ENCODE measurements at places on chromosomes 7 and 10.

GRCh38 chr10:79346012-79346340, 1.3 kb upstream of the PPIF start:
- no peak for DNase-seq

- no peak for DNase-seq
These were observed 499.7 kb upstream of the MKI67 start for GRCh38 chr10:128625926-128626325.

- no peak for DNase-seq
These were observed 141.3 kb upstream of the FZD8 start for GRCh38 chr10:35783305-35783838.

- no peak for DNase-seq
These were observed 15.6 kb downstream of the CPED1 start for GRCh38 chr7:121003986-121004685.

GRCh38 chr10:79238158-79238520, 109.1 kb upstream of the PPIF start:
- no peak for DNase-seq

GRCh38 chr7:75039166-75039565, 34.4 kb downstream of the RCC1L start:
- DNase-seq = no peak

DNA sequence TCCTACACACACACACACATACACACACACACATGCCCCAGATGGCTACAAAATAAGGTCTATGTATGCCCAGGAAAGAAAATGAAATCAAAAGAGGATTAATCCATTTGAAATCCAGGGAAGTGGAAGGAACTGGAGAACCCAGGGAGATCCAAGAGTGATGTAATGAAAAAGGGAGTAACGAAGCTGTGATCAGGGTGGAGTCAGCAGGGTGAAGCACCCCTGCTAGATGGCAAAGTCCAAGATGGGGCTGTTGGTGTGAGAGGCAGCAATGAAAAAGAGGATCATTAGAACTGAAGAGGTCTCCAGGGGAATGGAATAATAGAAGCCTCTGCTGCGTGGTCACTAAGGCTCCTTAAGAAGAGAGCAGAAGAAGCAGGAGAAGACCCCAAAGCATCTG, 43.6 kb upstream of the IL6 start:
- no peak for DNase-seq

All from activated CD4-positive, alpha-beta T cell treated with anti-CD3 and anti-CD28 coated beads for 24 hours (primary cell).